MG63 (cell line): ENCODE measurements at places on chromosomes 5 and 9. TPM values are rescaled to one million over a fixed set of nuclear protein-coding genes. Genes with fewer than 3 reads are reported as not detected.

FKTN gene
- 8.1 and 13.2 TPM in 2 replicates for total RNA-seq

GRCh38 chr5:142860270-142860669 is 90.1 kb downstream of the ARHGAP26 start:
- no peak for DNase-seq

DNA sequence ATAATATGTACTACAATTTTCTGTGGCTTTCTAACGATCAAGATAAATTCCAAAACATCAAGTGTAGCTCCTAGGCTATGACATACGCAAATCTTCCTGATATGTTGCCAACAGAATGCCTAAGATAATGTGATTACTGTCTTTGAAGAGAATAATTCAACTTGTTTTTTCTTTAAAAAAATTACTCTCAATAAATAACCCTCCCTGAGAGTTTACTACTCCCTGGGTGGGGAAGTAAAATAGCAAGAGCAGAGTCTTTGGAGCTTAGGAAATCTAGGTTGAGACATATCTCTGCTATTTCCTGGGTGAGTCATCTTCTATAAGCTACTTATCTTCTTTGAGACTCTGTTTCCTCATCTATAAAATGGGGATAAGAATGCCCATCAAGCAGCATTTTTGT is 201.2 kb downstream of the ACTL7B start:
- no peak for DNase-seq

IL5 gene
- total RNA-seq: not detected in 2 replicates

- no peak for DNase-seq
These were observed 125.6 kb upstream of the ZNF608 start for GRCh38 chr5:124872086-124872485.

- no peak for DNase-seq
These were observed 994.0 kb upstream of the SEMA6A start for GRCh38 chr5:117568622-117569021.

DNA sequence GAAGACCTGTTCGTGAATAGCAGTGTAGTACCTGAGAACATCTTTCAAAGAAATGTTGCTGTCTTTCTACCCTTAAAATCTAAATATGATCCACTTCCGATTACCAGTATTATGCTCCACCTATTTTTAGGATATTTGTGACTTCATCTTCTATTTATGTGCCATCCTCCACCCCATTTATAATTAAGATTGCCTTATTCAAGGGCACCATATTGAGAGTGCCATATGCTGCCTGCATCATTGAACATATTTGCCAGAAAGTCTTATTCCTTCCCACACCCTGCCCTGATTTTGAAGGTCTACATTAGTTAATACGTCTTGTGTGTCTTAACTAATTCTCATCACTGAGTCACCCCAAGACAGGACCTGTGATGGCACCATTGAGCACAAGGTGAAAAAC is 1076.7 kb downstream of the CDH12 start:
- no peak for DNase-seq

PHF24 gene
- total RNA-seq: not detected in 2 replicates

ANKRD33B gene
- 9.6 and 10.4 TPM in 2 replicates for total RNA-seq

DNA sequence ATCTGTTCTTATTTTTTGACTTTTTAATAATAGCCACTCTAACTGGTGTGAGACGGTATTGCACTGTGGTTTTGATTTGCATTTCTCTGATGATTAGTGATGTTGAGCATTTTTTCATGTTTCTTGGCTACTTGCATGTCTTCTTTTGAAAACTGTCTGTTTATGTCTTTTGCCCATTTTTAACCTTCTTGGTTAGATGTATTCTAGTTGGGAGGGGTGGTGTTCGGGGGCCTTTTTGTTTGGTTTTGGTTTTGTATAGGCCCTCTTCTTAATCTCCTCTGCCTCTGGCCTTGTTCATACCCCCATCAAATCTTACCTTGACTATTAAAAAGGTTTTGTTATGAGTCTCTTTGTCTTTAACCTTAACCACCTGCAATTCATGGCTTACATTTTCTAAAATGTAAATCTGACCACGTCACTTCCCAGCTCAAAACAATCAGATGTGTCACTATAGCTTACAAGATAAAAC is 107.8 kb upstream of the NR4A3 start:
- no peak for DNase-seq

- DNase-seq: no peak
These were observed 498 bp upstream of the ARHGEF37 start for GRCh38 chr5:149580808-149581191.

GRCh38 chr5:40716000-40716399 is 36.3 kb downstream of the PTGER4 start:
- no peak for DNase-seq

DNA sequence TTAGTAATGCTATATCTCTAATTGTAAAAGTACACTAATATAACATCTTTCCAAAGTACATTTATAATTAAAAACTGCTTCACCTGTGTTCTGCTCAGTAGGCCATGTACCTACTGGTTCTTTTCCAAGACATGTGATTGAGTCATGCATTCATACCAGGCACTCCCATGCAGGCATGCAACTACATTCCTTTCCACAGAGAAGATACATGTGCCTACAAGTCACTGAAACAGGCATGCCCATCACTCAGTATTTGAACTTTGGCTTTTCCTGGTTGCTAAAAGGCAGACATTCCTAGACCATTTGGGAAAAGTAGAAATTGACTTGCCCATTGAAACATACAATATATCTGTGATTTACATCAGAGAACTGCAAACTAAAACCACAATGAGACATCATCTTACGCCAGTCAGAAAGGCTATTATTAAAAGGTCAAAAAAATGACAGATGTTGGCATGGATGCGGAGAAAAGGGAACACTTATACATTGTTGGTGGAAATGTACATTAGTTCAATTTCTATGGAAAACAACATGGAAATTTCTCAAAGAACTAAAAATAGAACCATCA is 148.3 kb upstream of the MOCS2 start:
- no peak for DNase-seq

DNA sequence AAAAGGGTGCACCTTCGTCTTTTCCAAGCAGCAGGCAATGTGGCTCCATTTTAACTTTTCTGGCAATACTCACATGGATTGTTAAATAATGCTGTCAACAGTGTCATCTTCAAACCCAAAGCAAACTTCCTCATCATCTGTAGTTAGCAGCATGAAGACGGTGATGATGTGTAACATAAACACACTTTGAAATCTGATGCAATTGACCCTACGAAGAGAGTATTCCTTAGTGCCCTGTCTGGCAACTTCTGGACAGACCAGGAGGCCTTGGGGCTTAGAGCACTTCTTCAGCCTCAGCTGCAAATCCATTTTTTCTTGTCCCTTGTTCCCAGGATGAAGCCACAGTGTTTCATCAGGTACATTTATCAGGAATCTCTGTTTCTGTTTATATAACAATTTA is 149.1 kb downstream of the GHR start:
- no peak for DNase-seq

- DNase-seq: no peak
These were observed 23.9 kb upstream of the MYOT start for GRCh38 chr5:137843676-137844299.

GRCh38 chr5:10729320-10730042 is 31.6 kb downstream of the DAP start:
- DNase-seq: no peak

GRCh38 chr9:127714951-127715469 is 453 bp downstream of the PTRH1 start:
- DNase-seq: no peak

PCDHGA5 gene
- total RNA-seq: not detected in 2 replicates

DNA sequence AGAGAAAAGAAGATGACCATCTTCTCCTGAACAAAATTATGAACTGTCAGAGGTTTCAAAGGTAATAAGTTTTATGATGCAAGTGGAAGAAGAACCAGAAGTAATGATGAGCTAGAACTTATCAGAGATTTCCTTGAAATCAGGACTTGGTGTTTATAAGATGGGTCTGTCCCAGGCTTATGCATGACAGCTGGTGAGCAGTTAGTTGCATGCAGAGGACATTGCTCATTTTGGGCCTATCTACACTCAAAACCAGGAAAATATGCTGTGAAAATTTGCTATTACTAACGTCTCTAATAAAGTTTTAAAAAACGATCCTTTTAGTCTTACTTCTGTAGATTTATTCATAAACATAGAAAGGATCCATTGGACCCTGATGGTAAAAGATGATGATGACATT is 6.6 kb upstream of the STC2 start:
- DNase-seq: no peak

SMIM23 gene
- not detected in 2 replicates for total RNA-seq

MYMK gene
- not detected in 2 replicates for total RNA-seq

PCDHGA8 gene
- total RNA-seq: 0.03 and 0.59 TPM in 2 replicates

DNA sequence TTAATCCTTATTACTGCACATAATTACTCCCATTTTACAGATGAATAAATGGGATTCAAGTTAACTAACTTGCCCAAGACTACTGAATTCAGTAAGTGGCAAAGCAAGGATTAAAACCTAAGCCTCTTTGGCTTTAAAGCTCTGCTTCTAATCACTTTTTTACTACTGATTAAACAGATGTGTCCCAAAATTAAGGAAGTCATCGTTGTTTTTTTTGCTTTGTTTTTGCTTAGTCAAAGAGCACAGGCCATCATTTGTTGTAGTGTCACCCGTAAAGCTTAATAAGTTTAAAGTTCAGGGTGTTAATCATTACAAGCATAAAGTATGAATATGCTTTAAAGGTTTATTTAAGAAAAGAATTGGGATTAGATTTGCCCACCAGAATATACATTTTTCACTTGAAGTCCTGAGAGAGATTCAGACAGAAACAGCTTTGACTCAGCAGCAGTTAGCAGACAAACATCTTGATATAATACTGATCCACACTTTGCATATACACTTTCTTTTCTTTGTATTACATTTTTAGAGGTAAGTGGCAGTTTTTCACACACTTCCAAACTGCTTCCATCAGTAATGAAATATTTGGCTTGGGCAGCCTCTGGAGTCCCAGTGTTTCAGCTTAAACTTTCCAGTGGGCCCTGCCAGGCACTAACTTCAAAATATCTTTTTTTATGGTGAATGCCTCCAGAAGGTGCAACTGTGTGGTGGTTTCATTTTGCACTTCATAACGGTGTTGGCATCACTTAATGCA is 52.7 kb downstream of the PIK3R1 start:
- DNase-seq: no peak

DNA sequence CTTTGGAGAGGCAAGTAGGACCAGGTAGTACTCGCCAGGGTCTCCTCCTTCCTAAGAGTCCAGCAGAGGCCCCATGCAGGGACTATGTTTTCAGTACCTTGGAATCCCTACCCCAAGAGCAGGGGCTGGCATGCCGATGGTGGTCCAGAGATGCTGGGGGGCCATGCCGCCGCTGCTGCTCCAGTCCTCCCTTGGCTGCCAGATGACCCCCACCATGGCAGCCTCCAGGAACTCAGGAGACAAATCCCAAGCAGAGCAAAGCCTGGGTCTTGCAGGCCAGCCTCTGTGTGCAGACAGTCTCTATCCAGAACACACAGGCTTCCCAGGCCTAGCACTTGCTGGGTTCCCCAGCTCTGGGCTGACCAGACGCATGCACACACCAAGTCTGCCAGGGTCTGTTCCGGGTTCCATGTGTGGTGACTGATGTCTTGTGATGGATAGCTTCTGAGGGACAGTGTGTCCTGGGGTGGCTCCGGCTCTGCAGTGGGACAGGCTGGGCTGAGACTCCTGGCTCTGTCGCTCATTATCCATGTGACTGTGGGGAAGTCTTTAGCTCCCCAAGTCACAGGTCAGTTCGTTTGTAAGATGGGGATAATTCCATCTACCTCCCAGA is 127.3 kb downstream of the CRB2 start:
- no peak for DNase-seq

FOXD4L3 gene
- total RNA-seq: not detected in 2 replicates

- DNase-seq: no peak
These were observed 5.0 kb downstream of the RPP25L start for GRCh38 chr9:34606905-34607304.

GRCh38 chr9:98927724-98928123 is 16.0 kb upstream of the COL15A1 start:
- no peak for DNase-seq

- DNase-seq: no peak
These were observed 17.6 kb upstream of the RECK start for GRCh38 chr9:36018891-36019720.

- no peak for DNase-seq
These were observed 478.1 kb upstream of the WWC1 start for GRCh38 chr5:167813389-167813788.

FER gene
- total RNA-seq: 5.9 and 9.9 TPM in 2 replicates

OTULIN gene
- total RNA-seq: 19.1 and 71.5 TPM in 2 replicates
